ENCODE measurements at places on chromosomes 11 and 22.

GRCh38 chr11:117419482-117420142, 92.0 kb downstream of the CEP164 start:
- no peak for DNase-seq

DNA sequence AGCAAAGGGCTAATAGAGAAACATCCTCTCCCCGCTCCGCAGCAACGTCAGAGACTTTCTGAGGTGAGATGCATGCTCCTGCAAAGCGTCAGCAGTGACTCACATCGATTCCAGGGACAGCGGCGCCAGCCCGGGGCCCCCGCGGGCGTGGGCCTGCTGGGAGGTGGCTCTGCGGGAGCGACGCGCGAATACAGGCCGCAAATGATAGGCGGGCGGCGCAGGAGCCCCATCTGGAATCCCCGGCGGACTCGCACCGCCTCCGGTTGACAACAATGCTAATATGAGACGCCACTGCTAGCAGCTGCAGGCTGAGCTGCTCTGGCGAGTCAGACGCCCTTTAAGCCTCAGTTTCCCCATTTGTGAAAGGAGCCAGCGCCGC, 557 bp downstream of the RANGAP1 start:
- peak; percentile 82 for DNase-seq

DNA sequence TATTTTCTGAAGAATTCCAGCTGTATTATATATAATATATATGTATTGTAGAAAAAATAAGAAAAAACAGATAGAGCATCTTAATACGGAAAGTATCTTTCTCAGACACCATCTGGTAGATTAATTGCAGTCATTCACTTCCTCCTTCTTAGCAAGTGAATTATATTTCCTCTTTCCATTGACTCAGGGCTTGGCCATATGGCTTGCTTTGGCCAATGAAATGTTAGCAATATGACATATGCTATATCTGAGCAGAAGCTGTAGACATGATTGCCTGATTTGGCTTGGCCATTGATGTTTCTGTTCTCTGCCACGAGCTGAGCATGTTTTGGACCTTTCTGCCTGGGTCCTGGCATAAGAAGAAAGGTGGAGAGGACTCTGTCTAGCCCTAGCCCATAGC, 34.4 kb upstream of the ZBED5 start:
- DNase-seq: no peak

- DNase-seq: no peak
Observed at GRCh38 chr11:114929351-114930000, 251.1 kb downstream of the NXPE2 start.

DNA sequence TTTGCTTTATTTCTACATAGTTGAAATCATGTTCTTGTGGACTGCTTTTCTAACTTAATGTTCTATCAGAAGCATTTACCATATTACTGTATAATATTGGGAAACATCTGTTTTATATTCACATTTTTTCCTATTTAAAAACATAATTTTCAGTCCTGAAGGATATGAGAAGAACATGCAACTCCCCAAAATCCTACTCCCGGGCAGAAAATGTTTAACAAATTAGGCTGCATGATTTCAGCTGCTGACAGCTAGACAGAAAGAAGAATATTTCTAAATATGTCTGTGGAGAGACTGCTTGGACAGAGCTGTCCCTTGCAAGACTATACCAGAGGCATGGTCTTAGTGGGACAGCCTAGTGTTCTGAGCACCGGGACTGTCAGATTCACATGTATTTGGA, 15.7 kb upstream of the AMPD3 start:
- DNase-seq: no peak

- DNase-seq: no peak
Observed at GRCh38 chr22:47199261-47199978, 437.0 kb downstream of the TBC1D22A start.

- no peak for DNase-seq
Observed at GRCh38 chr11:124886978-124887666, 10.5 kb downstream of the ROBO4 start.

All from activated CD4-positive, alpha-beta T cell treated with anti-CD3 and anti-CD28 coated beads, Interleukin-2, amount 50 U/mL, for 1 hour (primary cell).